ENCODE measurements at places on chromosomes 2 and 18.

GRCh38 chr2:219680958-219681693 is 53.7 kb downstream of the SLC4A3 start:
- H3K27ac ChIP-seq, result no peak overlapping the region
- H3K36me3 ChIP-seq, result no peaks in the 10 kb centered on the region
- no peak overlapping the region for H3K4me3 ChIP-seq
- DNase-seq, result no peak

GRCh38 chr2:157046396-157046795 is 211.1 kb upstream of the GALNT5 start:
- peaks cover 2% of the 10 kb centered on the region for H3K27me3 ChIP-seq
- no peaks in the 10 kb centered on the region for H3K4me1 ChIP-seq
- no peak for DNase-seq

DNA sequence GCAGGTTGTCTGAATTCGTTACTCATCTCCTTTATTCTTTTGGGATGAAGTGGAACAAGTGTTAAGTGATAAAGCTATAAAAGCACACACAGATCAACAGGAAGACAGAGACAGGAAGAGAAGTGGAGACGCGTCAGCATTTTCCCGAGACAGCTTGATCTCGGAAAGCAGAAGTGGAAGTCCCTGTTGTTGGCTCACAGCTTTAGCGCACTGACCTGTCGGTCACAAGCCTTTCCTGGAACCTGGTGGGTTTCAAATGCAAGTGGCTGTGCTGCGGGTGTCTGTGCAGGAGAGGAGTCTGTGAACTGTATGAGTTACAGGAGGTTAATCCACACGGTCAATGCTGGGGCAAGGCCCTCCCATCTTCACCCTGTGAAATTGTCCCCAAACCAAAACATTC is 116.6 kb upstream of the PELI1 start:
- H3K27me3 ChIP-seq, result no peaks in the 10 kb centered on the region
- H3K36me3 ChIP-seq, result no peaks in the 10 kb centered on the region

DNA sequence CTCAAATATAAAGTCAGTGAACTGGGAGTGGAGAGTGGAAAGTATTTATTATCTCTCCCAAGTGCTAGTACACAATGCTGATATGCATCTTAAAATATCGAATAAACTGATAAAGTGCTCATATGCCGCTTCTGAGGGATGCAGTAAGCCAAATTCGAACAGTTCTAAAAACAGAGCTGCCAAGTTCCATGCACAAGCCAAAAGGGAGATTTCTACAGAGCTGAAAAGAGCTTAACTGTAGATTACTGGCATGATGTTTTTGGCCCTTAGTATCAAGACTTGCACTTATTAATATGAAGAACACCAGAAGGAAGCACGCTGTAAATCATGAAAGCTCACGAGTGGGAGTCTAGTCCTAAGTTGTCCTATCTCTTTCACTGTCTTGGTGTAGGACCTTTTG is 7.9 kb downstream of the TMEFF2 start:
- H3K4me3 ChIP-seq, result no peak overlapping the region
- no peak overlapping the region for H3K27ac ChIP-seq
- no peaks in the 10 kb centered on the region for H3K36me3 ChIP-seq
- no peaks in the 10 kb centered on the region for H3K4me1 ChIP-seq

DNA sequence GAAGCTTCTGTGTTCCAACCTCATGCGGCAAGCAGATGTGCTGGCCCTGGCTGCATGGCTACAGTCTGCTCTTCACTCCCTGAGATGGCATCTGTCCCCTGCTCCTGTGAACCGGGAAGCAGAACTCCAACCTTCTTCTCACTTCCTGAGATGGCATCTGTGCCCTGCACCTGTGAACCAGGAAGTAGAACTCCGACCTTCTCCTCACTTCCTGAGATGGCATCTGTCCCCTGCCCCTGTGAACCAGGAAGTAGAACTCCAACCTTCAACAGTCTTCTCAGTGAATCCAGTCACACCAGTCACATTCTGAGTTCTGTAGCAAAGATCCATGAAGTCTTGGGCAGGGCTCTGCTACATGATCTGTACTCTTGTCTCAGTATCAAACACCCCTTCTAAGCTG is 887.2 kb upstream of the KLHL29 start:
- no peak overlapping the region for H3K4me3 ChIP-seq
- H3K27me3 ChIP-seq, result no peaks in the 10 kb centered on the region
- DNase-seq, result no peak
- H3K27ac ChIP-seq, result no peak overlapping the region
